Stomach (tissue), 19 donors: ENCODE measurements at places on chromosomes 13 and 19. TPM values are rescaled to one million over a fixed set of nuclear protein-coding genes. Genes with fewer than 3 reads are reported as not detected.
A peak's percentile ranks its signal among the peaks of the same experiment; 100 is the strongest.

DNA sequence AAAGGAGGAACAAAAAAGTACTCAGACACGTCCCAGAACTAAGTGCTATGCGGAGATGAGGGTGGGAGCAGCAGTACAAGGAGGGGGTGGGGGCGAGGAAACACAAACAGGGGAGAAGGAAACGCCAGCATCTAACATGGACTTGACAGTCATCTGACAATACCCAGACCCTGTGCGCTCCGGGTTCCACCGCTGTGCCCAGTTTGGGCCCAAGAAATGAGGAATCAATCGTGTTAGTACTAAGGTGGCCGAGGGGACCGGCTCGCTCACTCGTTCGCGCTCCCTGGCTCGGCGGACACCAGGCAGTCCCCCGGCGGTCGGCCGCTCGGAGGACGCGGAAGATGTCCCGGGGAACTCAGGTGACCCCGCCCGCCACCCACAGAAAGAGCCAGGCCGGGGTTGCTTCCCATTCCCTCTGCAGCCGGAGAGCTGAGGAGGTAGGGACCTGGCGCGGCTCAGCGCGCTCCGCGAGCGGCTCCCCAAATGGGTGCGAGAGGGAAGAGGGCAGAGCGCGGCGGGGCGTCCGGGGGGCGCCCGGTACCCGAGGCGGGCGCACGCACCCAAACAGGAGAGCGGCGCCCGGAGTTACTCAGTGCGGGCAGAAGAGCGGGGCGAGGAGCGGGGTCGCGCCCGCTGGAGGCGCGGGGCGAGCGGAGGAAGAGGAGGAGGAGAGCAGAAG is 616 bp downstream of the TSHZ3 start:
- peak; percentile 53 for DNase-seq

DNA sequence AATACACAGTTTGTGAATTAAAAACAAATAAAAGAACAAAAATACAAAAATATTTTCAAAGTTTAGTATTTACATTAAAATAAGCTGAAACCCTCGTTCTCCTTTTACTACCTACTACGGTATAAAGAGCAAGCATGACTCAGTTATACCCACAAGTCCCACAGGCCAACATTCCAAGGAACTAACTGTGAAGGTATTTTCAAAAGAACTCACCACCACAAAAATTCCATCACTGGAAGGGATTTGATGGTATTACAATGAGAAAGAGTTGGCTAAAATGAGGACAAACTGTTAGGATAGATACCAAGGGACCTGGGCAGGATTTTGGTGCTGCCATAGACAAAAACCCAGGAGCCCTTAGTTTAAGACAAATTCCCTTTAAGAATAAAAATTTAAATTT is 122.7 kb downstream of the TBC1D4 start:
- DNase-seq: no peak

Gene POLRMT
- total RNA-seq: 57.8 TPM

GRCh38 chr19:15291089-15291488 is 41.2 kb downstream of the BRD4 start:
- no peak for DNase-seq

Gene PRODH2
- total RNA-seq: not detected

Gene PSG6
- not detected for total RNA-seq

Gene ATP8B3
- not detected for total RNA-seq

DNA sequence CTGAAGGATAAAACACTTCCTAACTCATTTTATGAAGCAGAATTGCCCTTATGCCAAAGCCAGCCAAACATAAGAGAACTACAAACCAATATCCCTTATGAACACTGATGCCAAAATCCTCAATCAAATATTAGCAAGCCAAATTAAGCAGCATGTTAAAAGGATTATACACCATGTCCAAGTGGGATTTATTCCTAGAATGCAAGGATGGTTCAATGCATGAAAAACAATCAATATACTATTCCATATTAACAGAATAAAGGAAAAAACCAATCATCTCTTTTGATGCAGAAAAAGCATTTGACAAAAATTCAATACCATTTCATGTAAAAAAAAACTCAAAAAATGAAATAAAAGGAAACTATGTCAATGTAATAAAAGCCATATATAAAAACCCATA is 10.9 kb downstream of the ZNF792 start:
- no peak for DNase-seq

Gene RNF225
- not detected for total RNA-seq

DNA sequence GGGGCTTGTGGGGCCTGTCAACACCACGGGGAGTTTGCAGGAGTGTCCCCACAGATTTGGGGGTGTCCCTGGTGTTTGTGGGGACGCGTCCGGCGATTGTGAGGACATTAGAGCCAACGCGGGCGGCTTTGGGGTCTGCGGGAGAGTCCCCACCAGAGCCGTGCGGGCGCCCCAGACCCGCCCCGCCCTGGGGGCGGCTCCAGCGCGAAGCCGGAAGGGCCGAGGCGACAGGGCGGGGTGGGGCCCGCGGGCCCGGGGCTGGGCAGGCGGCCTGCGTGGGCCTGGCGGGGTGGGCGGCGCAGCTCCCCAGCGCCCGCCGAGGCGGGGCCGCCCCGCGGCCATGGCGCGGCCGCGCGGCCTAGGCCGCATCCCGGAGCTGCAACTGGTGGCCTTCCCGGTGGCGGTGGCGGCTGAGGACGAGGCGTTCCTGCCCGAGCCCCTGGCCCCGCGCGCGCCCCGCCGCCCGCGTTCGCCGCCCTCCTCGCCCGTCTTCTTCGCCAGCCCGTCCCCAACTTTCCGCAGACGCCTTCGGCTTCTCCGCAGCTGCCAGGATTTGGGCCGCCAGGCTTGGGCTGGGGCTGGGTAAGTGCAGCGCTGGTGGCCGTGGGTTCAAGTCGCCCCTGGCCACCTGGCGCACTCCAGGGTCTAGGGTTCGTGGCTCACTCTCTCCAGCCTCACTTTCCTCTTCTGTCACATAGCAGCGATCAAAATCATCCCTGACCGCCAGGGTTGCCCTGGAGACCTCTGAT is 10.3 kb downstream of the PDE4A start:
- peak; percentile 77 for DNase-seq

DNA sequence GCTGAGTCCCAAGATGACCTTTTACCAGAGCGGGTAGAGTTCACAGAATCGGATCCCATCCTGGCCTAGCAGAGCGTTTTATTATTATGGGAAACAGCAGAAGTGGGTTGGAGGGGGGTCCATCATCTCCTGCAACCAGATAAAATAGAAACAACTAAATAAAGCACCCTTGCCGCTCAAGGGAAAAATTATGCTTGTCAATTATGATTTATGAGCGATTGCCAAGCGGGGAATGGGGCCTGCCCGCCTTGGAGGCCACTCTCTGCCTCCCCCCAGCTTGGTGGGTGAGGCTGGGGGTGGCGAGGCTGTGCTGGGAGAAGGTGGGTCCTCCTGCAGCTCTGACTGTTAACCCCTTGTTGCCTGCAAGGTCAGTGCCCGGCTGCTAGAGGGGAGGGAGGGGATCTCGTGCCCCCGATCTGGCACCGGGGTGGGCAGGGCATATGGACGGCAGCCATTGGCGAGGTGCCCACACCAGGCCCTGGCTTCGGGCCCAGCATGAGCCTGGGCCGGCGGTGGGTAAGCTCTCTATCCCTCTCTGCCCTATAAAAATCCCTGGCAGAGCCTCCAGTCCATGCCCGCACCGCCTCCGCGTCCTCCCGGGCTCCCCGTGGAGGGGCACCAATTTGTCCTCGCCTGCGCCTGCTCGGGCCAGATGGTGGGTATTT is 129.1 kb downstream of the URI1 start:
- DNase-seq: no peak

GRCh38 chr13:98976338-98976737 is 1.5 kb downstream of the DOCK9 start:
- no peak for DNase-seq

Gene SIRT6
- total RNA-seq: 22.2 TPM

GRCh38 chr13:111295886-111296285 is 24.6 kb upstream of the TEX29 start:
- no peak for DNase-seq

DNA sequence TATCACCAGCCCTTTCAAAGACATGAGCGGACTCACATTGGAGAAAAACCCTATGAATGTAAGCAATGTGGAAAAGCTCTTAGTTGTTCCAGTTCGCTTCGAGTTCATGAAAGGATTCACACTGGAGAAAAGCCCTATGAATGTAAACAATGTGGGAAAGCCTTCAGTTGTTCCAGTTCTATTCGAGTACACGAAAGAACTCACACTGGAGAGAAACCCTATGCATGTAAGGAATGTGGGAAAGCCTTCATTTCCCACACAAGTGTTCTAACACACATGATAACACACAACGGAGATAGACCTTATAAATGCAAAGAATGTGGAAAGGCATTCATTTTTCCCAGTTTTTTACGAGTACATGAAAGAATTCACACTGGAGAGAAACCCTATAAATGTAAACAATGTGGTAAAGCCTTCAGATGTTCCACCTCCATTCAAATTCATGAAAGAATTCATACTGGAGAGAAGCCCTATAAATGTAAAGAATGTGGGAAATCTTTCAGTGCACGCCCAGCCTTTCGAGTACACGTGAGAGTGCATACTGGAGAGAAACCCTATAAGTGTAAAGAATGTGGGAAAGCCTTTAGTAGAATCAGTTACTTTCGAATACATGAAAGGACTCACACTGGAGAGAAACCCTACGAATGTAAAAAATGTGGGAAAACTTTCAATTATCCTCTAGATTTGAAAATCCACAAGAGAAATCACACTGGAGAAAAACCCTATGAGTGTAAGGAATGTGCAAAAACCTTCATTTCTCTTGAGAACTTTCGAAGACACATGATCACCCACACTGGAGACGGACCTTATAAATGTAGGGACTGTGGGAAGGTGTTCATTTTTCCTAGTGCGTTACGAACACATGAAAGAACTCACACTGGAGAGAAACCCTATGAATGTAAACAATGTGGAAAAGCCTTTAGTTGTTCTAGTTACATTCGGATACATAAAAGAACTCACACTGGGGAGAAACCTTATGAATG is 17.6 kb downstream of the ZNF791 start:
- DNase-seq: no peak

- DNase-seq: no peak
Observed at GRCh38 chr19:17542793-17543582, 12.5 kb upstream of the COLGALT1 start.

- DNase-seq: no peak
Observed at GRCh38 chr13:78662467-78662866, 3.5 kb upstream of the OBI1 start.

- peak; percentile 70 for DNase-seq
Observed at GRCh38 chr19:33389421-33390100, 16.1 kb downstream of the CEBPG start.

- no peak for DNase-seq
Observed at GRCh38 chr13:75432811-75433244, 49.1 kb downstream of the TBC1D4 start.

DNA sequence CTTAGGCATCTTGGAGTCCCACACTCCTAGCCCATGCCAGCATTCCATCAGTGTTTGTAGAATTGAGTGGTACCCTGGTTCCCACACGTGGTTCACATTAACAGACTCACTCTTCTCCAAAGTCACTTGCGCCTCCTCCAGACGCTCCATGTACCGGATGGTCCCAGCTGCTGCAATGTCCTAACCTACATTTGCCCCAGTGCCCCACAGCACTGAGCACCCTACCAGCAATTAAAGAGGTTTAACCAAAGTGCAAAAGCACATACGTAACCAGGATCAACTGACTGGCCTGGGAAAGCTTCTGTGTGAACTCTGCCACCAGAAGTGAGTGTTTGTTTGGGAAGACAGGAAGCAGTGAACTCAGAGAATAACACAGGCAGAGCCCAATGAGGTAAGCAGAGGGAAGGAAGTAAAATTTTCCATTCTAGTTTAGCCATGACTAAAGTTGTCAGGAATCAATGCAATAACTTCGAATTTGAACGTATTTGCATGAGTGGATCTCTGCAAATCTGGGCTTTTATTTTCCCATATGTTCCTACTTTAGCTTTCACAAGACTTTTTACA is 7.3 kb upstream of the MEDAG start:
- peak; percentile 77 for DNase-seq

GRCh38 chr13:98495627-98496478 is 81.1 kb downstream of the STK24 start:
- DNase-seq: no peak

DNA sequence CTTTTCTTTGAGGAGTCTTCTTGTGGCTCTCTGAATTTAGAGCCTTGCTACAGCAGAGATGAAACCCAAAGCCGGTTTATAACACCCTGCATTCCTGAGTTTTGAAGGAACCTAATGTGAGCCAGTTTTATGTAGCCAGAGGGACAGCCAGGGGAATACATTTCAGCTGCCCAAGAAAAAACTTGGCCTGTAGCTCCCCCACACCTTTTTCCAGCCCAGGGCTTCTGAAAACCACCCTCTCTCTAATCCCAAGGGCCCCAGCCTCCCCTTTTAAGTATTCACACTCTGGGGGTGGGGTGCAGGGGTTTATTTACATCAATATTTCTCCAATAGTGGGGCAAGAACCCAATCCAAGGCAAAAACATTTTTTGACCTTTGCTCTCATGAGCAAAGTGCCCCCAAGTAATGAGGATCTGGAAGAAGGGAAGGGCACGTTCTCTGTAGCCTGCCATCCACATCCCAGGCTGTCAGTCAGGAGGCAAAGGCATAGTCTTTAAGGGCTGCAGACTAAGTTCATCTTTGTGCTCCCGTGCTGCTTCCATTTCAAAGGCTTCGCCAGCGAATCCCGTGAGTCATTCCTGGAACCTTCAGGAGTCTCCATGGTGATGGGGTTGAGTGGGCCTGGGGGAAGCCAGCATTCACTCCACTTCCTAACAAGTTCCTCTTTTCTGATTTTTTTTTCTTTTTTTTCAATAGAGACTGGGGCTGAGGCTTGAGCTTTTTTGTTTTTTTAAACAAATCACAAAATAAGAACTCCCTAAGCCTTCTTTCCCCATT is 33.2 kb upstream of the MEDAG start:
- no peak for DNase-seq

- no peak for DNase-seq
Observed at GRCh38 chr13:31495336-31495735, 244.0 kb upstream of the RXFP2 start.

DNA sequence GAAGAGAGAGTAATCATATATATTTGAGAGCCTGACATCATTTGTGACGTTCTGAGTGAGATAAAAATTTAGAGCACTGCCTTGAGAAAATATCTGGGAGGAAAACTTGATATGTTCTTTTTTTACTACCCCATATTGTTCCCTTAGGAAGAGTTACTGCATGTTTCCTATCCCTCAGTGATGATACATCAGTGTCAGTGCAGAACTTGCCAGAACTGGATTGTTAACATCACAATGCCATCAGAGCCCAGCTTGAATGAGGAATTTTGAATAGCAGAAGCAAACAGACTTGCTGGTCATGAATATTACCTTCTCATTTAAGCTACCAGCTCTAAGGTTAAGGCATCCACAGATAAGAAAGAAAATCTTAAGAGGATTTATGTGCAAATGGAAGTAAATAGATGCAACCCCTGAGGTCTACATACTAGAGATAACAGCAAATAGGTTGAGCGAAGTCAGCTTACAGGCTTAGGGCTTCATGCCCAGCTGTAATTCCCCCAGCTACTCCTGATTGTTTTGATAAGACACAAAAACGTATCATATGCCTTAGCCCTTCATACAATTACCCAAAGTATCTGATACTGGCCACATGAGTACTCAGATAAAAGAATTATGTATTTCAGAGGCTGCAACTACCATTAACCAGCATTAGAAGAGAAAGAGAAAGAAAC is 313.7 kb upstream of the ATXN8OS start:
- DNase-seq: no peak

- DNase-seq: no peak
Observed at GRCh38 chr19:17255150-17255621, 9.4 kb downstream of the USHBP1 start.
